Activated CD4-positive, alpha-beta T cell treated with anti-CD3 and anti-CD28 coated beads for 24 hours (primary cell): ENCODE measurements at places on chromosomes 5 and 9.

- no peak for DNase-seq
Observed at GRCh38 chr5:1751864-1752822, 47.5 kb downstream of the MRPL36 start.

DNA sequence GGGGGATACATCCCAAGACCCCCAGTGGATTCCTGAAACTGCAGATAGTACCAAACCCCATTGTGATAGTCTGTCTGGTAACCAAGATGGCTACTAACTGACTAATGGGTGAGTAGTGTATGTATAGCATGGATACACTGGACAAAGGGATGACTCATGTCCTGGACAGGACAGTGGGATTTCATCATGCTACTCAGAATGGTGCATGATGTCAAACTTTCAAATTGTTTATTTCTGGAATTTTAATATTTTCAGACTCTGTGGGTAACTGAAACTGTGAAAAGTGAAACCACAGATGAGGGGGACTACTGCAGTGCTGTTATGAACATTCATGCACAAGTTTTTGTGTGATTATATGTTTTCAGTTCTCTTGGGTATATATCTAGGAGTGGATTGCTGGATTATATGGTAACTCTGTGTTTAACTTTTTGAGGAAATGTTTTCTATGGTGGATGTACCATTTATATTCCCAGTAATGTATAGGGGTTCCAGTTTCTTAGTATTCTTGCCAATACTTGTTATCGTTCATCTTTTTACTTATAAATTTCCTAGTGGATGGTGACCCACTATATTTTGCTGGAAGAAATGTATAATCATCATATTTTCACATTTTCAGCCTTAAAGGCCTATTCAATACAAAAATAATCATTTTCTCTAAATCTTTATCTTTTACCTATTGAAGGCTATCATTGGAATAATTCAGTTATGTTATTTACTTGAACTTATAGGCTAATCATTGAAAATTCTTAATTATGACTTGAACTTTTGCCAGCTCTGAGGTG lies 140.9 kb downstream of the NR3C1 start:
- no peak for DNase-seq

- no peak for DNase-seq
Observed at GRCh38 chr5:39437467-39437866, 12.7 kb upstream of the DAB2 start.

GRCh38 chr9:109742776-109743348 lies 37.1 kb upstream of the PALM2AKAP2 start:
- DNase-seq: no peak

DNA sequence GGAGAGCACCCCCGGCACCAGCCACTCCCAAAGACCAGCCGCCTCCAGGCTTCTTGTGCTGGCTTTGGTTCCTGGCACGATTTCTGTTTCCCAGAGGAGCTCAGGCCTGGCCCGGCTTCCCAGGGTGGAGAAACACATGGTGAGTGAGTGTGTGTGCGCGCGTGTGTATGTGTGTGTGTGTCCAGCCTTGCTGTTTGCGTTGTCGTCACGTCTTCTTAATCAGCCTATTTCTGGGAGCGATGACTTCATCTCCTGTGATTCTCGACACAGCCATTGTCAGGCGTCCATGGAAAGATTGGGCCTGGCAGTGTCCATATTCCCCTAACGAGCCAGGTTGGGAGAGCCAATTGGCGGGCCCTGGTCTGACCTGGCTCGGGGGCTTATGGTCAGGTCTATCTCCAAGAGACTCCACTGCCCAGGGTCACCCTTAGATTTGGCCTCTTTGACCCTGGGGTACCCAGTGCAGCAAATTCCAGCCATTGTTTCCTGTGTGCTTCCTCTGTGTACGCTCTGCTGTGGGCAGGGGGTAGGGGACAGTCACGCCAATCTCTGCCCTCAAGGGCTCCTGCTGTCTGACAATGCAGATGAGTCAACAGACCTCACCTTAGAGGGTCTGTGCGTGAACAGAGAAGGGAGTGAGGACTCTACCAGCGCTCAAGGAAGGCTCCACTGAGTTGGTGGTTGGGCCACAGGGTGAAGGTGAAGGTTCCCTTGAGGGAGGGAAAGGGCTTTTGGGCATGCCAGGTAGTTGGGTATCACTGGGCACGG lies 73.8 kb downstream of the DAB2IP start:
- DNase-seq: no peak

- DNase-seq: no peak
Observed at GRCh38 chr5:107235167-107235566, 435.6 kb downstream of the EFNA5 start.

GRCh38 chr9:94874316-94874715 lies 147.8 kb downstream of the AOPEP start:
- DNase-seq: no peak

DNA sequence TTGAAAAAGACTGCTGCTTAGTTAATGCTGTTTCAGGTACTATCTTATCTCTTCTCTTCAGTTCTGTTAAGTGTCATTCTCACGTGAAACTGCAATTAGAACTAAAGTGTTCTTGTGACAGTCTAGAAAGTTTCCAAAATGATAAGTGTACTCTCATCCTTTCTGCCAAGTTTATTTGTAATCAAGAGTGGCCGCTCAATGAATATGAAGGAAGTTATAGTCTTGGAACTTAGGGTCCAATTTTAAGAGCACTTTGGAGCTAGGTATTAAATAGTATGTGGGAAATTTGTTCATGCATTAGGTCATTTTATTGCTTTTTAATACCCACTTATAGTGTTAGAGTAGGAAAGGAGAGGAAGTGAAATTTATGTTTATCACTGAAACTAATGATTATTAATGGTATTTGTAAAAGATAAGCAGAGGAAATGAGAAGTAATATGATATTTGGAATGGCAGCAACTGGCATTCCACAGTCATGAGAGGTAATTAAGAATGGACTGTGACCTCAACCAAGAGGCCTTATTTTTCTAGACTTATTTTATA lies 20.4 kb downstream of the XRCC4 start:
- DNase-seq: no peak

DNA sequence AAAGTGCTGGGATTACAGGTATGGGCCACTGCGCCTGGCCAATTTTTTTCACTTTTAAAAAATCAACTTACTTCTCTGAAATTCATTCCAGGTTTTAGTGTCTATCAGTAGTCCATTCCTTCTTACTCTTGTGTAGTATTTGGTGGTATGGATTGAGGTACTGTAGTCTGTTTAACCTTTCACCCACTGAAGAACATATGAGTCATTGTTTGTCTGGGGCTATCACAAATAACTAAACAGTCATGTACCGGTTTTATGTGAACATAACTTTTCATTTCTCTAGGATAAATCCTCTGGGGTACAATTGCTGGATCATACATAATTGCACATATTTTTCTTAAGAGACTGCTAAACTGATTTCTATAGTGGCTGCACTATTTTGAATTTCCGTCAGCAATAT lies 1188.0 kb upstream of the CDH9 start:
- no peak for DNase-seq

- no peak for DNase-seq
Observed at GRCh38 chr9:138043411-138044345, 166.1 kb downstream of the CACNA1B start.

DNA sequence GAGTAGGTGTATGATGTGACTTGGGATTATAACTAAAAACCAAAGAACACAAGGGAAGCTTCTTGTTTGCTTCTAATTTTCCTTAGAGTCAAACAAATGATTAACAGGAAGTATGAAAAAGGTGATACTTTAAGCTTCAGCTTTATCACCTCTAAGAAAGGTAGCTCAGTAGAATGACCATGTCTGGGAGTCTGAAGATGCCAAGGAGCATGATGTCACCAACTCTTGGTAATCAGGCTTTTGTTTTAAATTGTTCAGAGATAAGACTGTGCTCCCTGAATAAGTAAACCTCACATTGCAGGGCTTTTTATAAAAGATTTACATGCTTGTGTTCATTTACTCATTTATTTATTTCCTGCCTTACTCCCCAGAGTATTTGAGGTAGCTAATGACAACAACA lies 169.9 kb downstream of the FER start:
- no peak for DNase-seq
